Epithelial cell of proximal tubule (primary cell): ENCODE measurements at places on chromosomes 2 and 18.

GRCh38 chr18:79396431-79397246 lies 909 bp downstream of the NFATC1 start:
- no peak for DNase-seq

- no peak for DNase-seq
Measured at GRCh38 chr2:120762341-120763061, 26.8 kb downstream of the GLI2 start.

GRCh38 chr2:216673021-216673420 lies 22.3 kb downstream of the IGFBP5 start:
- no peak for DNase-seq

DNA sequence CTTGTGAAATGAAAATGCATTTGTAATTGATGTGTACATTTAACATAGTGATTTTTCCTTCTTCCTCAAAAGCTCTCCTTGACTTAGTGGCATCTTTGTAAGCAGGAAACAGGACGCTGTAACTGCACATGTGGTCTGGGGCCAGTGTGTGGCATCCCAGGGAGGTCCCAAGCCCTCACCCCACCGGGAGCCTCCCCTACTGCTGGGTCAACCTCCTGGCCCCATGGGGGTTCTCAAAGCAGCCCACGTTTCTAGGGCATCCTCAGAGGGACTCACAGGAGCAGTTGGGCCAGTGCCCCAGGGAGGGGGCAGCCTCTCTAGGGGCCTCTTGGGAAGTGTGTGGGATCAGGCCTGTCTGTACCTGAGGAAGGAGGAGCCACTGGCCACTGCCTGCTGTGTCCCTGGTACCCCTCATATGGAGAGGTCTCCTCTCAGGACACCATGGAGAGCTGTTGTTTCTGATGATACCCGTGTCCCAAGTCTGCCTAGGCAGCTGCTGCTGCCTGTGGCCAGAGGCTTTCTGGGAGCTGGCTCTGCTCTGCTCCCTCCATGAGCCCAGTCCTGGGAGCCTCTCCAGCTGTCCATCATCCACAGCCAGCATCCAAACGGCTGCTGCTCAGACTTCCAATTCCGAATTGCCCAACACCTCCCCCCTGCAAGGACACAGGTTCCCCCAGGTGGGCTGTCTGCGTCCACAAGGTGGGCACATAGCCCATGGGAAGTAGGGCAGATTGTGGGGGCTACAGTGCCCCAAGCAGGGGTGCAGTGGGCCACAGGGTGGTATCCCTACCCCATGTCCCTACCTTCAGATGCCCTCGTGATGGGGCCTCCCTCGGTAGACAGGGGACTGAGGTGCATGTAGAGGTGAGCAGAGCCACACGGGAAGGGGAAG lies 13.4 kb downstream of the ARHGEF4 start:
- no peak for DNase-seq

DNA sequence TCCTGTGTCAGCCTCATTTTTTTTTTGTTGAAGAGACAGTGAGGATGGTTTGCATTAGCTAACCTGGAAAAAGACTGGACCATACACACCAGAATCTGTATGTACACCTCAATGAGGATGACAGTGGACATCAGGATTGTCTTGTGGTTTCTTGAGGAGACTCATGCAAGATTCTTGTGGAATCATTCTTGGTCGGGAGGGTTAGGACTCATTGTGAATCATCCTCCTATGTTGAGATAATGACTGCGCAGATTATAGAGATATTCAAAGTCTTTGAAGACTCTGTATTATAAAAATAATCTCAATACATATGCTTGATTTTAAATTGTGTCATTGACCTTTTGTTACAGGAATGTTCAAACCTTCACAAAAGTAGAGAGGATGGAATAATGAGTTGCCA lies 49.1 kb upstream of the DOCK10 start:
- no peak for DNase-seq

DNA sequence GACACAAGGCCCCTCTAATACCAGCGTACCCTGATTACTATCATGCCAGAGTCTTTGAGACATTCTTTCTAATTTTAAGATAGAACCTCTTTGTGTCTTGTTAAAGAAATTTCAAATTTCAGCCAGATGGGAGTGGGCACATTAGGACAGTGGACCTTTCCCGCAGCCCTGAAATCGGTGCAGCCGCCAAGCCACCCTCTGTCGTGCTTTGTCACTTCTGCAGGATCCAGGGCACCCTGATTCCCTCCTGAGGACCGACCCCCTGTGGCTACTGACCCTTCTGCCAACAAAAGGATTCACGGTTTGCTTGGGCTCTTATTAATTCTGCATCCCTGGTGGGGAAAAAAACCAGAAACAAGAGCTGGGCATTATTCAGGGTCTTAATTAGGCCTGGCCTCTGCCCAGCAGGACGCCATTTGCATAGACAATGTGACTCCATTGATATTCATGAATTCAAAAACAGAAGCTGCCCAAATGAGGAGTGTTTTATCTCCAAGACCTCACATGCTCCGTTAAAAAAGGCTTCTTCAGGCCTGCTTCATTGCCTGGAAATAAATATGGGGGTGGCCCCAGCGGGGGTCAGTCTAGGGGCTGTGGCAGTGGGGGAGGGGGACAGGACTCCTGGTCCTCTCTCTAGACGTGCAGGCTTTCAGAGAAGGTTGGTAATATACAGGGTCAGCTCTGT lies 116.9 kb downstream of the ALPK2 start:
- DNase-seq: no peak

DNA sequence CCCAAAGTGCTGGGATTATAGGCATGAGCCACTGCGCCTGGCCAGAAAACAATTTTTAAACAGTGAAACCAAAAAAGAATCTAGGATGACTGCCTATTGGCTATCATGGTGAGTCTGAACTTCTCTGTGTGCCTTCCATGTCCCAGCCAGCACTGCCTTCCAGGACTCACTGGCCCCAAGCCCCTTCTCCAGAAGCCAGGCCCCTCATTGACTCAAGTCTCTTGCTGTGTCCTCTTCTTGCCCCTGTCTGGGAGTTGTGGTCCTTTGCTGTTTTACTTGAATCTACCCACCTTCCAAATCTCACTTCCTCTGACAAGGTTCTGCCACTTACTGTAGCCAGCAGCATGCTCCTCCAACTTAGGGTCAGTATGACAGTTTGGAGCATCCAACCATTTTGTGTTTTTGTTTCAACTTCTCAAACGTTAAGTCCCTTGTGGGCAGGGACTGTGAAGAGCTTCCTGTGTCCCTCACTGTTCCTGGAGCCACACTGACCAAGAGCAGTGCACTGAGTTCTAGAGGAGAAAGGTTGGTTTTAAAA lies 41.7 kb downstream of the ST3GAL5 start:
- DNase-seq: no peak

GRCh38 chr2:45394216-45394615 lies 216.9 kb downstream of the SRBD1 start:
- no peak for DNase-seq

DNA sequence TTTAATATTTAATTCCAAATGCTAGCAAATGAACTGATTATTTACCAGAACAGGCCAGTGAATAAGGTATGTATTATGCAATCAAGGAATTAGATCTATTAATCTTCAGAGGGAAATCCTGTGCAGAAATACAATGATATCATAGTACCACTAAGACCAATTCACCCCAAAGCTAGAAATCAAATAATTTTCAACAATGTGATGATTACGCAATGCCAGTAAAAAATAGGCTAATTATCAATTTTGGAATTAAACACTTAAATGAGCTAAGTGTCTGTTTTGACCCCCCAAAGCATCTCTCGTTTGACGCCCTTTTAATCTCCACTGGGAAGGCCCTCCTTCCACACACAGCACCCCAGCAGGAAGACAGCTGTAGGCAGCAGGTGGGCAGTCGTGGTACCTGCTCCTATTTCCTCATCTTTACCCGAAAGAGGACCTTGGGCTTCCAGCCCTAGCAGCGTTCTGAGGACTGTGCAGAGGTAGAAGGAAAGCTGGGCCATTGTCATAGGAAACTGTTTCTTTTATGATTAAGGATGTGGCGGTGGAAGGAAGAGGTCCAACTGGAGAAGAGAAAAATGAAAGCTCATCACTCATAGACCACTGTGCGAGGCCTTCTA lies 84.7 kb downstream of the MBP start:
- DNase-seq: no peak

DNA sequence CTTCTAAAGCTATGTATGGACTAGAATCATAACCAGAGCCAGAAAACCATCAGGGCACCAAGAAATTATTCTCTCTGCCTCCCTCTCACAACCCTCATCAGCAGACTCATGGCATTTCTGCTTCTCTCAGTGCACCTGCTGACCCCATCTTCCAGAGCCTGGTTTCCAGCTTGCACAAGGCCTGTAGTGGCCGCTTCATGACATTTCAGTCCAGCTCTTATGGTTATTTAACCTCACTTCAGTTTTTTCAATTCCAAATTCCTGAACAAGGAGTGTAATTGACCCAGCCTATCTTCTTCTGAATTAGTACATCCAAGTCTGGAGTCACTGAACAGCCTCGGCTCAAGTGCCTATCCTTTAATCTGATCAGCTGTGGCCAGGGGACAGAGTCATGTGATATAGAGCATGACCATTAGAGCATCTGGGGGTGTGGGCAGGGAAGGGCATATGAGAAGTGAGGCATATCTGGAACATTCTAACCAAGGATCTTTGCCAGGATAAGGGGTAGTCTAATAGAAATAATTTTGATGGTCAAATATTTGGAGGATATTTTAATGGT lies 97.2 kb upstream of the TMEM17 start:
- DNase-seq: no peak

GRCh38 chr2:195769975-195770374 lies 112.9 kb downstream of the SLC39A10 start:
- no peak for DNase-seq

DNA sequence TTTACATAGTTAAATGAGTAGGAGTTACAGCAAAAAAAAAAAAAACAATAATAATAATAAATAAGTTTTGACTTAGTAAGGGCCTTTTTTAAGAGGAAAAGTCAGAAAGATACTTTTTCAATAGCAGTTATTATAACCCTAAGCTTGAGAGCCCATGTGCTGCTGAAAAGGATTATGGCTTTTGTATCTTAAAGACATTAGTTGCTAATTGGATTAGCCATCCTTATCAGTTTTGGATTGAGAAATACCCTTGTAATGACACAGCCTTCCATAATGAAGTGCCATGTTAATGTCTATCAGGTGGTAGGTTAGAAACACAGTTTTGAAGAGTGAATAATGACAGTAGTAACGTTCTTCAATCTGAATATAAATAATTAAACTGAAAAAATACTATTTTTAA lies 554.0 kb downstream of the RIT2 start:
- DNase-seq: no peak

DNA sequence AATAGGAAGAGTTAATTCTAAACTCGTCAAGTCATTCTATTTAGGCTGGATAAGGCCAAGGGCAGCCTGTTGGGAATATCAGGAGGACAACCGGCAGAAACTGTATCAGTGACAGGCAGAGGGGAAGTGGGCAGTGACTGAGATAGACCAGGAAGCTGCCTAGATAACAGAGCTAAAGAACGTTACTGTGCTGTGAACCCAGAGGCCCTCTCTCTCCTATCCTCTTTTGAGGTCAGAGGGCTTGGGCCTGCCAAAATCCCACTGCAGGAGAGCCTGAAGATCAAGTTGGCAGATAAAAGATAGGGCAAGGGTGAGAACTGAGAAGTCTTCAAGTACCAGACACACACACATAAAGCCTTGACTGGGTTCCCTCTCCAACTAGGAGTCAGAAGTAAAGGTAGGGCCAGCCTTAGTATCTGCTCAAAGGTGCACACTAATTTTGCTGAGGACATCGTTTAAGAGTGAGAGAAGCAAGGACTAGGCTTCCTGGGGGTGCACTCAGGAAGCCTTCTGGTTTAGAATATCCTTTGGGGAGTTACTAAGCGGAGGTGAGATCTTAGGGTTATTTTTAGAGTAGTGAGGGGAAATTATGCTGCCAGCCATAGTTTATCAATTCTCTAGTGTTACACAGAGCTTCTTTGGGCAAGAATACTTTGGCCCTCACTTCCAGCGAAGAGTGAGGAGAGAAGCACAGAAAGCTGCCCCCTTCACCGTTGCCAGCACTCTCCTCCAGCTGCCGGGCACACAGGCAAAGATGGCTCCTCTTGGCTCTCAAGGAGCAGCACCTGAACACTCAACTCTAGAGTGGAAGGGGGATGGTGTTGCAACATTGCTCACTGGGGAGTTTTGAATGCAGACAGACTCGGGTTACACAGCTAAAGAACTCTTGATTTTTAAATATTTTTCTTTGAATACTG lies 9.8 kb downstream of the CAVIN2 start:
- no peak for DNase-seq

GRCh38 chr2:10796703-10797102 lies 15.9 kb downstream of the PDIA6 start:
- no peak for DNase-seq

- DNase-seq: no peak
Measured at GRCh38 chr2:186503827-186504606, 18.0 kb downstream of the ZC3H15 start.

GRCh38 chr2:73762571-73762970 lies 17.3 kb downstream of the DUSP11 start:
- no peak for DNase-seq

DNA sequence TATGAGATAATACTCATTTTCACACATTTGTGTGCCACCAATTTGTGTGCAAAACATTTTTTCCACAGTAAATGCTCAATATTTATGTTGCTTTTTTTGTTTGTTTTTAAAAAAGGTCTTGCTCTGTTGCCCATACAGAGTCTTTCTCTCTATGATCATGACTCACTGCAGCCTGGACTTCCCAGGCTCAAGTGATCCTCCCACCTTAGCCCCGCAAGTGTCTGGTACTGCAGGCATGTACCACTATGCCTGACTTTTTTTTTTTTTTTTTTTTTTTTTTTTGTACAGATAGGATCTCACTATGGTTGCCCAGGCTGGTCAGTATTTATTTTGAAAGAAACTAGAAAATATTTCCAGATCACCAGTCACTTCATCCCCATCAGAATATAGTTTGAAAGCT lies 297.8 kb upstream of the GYPC start:
- DNase-seq: no peak

DNA sequence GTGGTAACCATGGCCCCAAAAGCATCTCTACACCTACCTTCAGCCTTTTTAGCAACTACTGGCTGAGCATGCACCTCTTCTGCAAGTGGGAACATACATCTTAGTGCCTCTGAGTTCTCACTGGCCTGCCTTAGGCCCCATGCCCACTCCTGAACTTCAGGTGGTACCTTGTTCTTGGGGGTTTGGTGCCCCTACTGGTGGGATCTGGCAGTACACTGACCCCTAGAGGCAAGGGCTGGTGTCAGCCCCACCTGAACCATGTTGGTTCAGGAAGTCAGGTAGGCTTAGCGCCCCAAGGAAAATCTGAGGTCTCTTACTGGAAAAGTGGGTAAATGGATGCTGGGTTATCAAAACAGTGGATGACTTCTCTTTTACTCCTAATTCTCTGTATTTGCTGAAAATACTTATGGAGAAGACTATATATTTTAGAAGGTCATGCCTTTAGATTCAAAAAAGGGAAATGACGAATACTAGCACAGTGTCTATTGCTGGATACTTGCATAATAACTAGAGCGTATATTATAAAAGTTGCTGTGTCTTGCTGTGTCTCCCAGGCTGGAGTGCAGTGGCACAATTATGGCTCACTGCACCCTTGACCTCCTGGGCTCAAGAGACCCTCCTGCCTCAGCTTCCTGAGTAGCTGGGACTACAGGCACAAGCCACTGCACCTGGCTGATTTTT lies 84.6 kb downstream of the RAB31 start:
- no peak for DNase-seq
